Stimulated activated CD8-positive, alpha-beta memory T cell treated with anti-CD3 and anti-CD28 coated beads, Interleukin-4, amount 100 ng/mL, for 4 hours (primary cell): ENCODE measurements at places on chromosomes 5 and 9.

DNA sequence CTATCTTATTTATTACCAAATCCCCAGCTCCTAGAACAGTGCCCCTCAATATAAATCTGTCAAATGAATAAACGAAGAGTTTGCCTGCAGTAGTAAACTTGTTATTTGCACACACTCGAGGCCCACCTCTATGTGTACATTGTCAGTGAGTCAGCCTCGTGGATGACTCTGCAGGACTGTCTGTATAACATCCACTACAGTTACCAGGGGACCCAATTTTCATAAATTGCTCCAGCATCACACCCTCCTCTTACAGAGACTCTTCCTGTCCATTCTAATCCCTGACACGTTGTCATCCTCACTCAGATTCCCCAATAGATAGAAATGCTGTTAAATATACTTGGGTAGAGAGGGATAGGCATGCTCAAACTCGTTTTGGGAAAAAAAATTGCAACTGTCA lies 478.5 kb downstream of the RAB3C start:
- no peak for DNase-seq

GRCh38 chr9:76655121-76655541 lies 109.1 kb upstream of the PCA3 start:
- DNase-seq = no peak

DNA sequence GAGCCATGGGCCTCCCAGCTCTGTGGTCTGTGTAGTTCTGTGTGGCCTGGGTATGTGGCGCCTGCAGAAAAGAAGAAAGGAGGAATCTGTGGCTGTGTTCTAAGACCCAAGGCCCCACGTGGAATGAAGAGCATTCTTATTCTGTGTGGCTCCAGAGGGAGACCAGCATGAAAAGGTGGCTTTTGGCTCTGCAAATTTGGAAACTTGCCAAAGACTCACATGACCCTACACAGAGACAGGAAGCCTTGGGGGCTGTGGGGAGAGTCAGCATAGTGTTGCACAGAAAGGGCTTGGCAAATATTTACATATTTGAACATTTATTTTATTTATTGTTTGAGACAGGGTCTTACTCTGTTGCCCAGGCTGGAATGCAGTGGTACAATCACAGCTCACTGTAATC lies 193.3 kb downstream of the TMEM38B start:
- no peak for DNase-seq

DNA sequence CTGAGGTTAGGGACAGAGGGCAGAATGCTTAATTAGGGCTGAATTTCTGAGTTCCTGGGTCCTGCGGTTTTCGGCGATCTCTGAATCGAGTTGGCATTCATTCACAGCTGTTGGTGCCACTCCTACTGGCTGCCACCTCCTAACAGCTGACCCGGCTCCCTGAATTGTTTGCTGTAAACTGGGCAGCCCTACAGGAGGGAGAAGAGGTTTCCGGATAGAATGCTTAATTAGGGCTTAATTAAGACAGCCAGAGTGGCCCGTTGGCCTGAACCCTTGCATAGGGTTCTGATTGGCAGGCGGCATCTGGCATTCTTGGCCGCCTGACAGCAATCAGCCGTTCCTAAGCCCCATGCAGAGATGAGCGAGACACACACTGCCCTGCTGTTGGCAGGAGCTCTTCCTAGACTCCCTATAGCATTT lies 25.7 kb downstream of the FRMPD1 start:
- DNase-seq = no peak

DNA sequence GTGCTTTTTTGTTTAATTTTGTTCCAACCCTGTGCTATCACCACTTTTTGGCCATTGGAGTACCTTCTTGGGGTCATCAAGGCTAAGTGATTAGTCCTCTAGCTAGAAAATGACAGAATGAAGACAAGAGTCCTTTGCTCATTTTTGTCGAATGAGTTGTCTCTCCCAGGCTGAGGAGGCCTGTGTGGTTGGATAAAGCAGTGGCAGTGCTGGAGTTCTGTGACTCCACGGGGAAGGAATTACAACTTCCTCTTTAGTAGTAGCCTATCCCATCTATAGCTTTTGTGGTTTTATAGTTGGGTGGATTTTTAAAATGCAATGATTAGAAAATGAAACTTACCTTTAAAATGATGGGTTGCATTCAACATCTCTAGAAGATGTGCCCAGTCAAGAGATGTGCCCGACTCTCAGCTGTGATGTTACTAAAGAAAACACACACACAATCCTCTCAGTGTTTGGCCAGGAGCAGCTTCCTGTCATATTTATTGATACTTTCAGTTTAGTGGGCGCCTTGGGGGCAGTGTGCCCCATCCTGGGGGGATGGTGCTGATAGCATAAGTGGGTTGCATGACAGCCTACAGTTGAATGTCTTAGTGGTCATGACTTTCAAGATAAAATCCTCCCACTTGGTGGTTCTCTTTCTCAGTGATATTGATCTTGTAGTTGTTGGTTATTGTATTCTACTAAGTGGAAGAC lies 11.9 kb downstream of the OTULINL start:
- DNase-seq = no peak

- DNase-seq = no peak
Observed at GRCh38 chr9:112601636-112602035, 115.0 kb downstream of the KIAA1958 start.

GRCh38 chr9:76637416-76637815 lies 126.8 kb upstream of the PCA3 start:
- no peak for DNase-seq

DNA sequence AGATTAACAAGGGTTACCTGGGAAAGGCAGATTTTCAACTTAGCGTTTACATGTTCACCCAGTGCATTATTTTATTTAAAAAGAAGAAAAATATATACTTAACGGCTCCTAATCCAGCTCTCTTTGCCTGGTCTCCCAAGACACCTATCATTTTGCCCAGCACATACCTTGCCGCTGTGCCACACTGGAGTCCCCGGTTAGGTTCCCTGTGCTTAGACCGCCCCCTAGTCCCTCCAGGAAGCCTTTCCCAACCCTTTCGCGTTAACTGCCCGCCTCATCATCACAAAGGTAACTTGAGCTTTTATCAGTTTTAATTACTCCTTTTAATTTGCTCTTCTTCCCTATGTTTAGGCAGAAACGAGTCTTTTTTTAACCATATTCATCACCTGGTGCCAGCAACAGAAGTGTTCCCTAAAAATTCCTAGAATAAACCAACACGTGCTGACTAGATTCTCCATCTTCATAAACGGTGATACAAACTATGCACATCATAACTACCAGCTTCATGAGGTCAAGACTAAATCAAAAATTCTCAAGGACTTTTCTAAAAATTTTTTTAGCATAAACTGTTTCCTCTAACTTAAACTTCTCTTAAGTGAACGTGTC lies 19.7 kb downstream of the DNAJA1 start:
- no peak for DNase-seq

- DNase-seq = no peak
Observed at GRCh38 chr9:18775241-18775640, 257.8 kb downstream of the SAXO1 start.
